ENCODE measurements at places on chromosomes 2 and 18. TPM values are rescaled to one million over a fixed set of nuclear protein-coding genes. Genes with fewer than 3 reads are reported as not detected.

RAD51AP2 gene
- not detected for total RNA-seq

GRCh38 chr18:77059294-77059916 is 73.2 kb downstream of the MBP start:
- DNase-seq: peak; percentile 41

DNA sequence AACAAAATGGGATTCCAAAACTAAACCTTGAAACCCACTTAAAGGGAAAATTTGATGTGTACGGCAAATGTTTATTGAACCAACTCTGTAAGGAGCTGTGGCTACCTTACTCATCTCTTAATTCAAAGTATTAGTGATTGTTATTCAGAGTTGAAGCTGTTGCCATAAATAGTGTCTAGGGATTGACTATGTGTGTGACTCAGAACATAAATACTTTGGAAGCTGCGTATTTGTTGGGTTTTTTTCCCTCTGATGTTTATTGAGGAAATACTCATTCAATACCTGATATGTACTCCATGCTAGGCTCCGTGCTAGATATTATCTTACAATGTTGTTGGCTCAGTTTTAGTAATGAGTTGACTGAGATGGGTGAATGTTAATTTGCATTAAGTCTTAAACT is 90.4 kb downstream of the PTRHD1 start:
- DNase-seq: no peak

GRCh38 chr2:187118331-187119099 is 269.5 kb upstream of the ZSWIM2 start:
- DNase-seq: no peak

- peak; percentile 39 for DNase-seq
Measured at GRCh38 chr2:199488772-199489400, 31.1 kb upstream of the SATB2 start.

DNA sequence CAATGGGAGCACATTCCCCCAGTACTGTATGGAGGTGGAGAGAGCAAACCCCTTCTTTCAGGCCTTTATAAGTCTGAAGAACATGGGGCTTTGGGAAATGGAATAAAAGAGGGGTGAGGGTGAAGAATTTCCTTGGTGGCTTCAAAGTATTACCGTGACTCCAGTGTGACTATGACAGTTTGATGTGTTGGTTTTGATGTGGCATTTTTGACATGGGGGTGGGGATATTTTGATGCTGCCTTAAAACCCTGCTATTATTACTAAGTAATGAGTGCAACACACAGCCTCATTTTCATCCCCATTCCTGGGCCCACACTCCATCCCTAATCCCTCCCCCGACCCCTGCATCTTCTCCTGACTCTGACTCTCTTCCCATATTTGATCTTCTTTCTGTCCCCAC is 23.6 kb downstream of the QPCT start:
- no peak for DNase-seq

- DNase-seq: no peak
Measured at GRCh38 chr2:186485576-186485870, 537 bp upstream of the ZC3H15 start.

TEKT4 gene
- total RNA-seq: not detected

DNA sequence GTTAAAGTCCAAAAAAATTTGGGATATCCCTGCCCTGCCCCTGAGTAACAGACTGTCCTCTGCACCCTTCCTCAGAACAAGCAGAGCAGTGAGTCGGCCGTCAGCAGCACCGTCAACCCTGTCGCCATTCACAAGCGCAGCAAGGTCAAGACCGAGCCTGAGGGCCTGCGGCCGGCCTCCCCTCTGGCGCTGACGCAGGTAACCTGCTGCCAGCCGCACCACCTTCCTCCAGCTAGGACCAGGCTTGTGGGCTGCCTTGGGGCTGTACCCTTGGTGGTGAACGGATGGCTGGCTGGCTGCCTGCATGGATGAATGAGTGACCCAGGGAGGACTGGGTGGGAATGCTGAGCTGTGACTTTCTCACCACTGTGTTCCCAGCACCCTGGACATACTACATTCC is 236.2 kb downstream of the GLI2 start:
- no peak for DNase-seq

- DNase-seq: no peak
Measured at GRCh38 chr18:12318857-12319256, 10.8 kb downstream of the TUBB6 start.

- peak; percentile 35 for DNase-seq
Measured at GRCh38 chr2:136135921-136136906, 18.3 kb upstream of the CXCR4 start.

DNA sequence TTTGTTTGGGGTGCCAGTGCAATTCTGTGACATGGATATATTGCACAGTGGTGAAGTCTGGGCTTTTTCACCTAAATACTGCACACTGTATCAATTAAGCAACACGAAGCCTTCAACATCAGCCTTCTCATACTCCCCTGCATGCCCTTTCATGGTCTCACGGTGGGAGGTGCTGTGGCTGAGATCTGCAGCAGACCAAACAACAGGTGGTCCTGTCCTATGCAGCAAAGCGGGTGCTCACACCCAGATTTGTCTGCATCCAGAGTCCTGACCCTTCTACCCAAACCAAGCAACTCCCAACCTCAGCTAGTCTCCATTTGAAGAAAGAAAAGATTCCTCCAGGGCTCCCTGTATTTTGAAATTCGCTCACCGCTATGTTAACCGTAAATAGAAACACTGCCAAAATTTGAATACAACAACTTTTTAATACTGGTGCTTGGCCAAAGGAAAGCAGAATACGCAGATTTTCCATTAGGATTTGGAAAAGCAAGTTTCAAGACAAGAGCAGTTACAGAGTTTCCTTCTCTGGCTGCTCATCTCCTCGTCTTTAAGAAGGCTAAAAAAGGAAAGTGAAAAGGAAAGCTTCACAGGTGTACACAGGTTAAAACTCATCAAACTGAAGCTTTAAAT is 34.9 kb downstream of the FAM168B start:
- DNase-seq: no peak

GRCh38 chr2:152098496-152099366 is at the start of gene CACNB4:
TSS of gene CACNB4 (minus strand) at chr2:152099044.
- DNase-seq: no peak

- DNase-seq: no peak
Measured at GRCh38 chr2:231359441-231359840, 36.1 kb upstream of the B3GNT7 start.

DNA sequence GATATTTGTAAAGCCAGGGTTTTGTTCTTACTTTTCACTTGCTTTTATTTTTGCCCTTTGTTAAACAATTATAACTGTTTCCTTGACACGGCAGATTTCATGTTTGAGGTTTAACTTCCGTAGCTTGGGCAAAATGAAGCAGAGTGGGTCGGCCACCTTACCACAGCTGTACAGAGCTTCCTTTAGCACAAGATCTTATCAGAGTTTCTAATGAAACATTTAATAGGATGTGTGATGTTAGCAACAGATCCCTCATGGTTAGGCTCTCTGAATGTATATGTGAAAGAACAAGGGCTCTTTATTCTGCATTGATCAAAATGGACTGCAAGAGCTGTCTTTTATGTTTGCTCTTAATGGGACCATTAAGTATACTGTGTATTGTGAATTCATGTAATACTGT is 22.3 kb downstream of the RNF125 start:
- no peak for DNase-seq

MC5R gene
- not detected for total RNA-seq

DNA sequence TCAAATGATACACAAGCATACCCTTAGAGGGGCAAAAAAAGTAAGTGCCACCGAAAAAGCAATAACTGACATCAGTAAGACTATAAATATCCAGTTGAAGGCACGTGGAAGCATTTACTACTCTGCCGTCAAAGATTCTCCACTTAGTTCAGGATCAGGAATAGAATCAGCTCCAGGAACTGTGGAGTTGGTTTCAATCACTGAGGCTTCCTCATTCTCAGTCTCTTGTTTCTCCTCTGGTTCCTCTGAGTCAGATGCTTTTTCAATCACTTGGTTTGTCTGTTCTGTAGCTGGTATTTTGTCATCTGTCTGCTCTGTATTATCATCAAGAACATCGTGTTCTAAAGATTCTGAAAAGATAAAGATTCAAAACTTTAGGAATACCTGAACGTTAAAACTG is 72.2 kb downstream of the LNPK start:
- no peak for DNase-seq

DNA sequence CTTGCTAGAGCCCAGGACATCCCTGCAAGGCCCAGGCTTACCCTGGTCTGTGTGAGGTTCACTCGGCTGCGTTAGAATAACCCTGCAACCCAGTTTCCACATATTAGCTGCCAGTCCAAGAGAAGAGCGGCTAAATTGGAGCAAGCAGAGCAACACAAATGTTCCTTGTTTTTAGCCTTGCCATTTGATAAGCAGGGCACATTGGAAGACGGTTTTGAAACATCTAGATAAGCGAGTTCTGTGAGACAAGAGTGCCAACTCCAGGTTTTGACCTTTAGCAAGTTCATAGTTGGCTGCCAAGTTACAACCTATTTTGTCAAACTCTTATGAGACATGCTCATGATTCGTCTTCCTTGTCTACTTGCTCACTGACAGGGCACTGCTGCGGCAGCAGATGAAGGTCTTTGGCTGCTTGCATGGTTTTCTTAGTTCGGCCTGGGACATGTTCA is 23.5 kb downstream of the DPP4 start:
- DNase-seq: no peak

DNA sequence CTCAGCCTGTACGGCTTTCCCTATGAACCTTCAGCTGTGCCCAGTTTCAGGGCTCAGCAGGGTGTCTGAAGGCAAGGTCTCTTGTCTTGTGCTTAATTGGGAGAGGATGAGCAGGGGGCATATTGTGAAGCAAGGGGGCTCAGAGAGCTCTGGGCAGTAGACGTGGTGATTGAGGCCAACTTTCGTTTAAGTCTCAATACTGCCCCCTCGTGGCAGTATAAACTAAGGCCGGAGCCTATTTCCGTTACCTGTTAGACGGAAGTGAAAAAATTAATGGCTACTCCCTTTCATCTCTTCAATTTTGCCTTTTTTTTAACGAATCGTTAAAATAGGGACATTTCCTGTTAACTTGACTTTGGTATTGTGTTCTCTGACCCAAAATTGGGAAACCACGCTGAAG is 193.4 kb downstream of the TDRD15 start:
- DNase-seq: peak; percentile 23

DNA sequence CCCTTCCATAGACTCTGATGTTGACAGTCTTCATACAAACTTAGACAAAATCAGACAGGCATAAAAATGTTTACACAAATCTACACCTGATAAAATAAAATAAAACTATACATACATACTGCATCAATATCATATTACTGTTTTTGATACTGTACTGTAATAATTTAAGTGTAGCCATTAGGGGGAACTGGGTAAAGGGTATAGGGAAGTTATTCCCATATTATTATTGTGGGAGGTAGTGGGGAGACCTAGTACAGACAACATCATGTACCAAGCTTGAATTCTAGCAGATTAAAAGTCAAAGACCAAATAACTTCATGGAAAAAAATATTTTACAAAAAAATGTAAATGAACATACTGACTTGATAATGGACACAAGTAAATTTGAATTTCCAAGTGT is 43.3 kb downstream of the PUM2 start:
- no peak for DNase-seq

DNA sequence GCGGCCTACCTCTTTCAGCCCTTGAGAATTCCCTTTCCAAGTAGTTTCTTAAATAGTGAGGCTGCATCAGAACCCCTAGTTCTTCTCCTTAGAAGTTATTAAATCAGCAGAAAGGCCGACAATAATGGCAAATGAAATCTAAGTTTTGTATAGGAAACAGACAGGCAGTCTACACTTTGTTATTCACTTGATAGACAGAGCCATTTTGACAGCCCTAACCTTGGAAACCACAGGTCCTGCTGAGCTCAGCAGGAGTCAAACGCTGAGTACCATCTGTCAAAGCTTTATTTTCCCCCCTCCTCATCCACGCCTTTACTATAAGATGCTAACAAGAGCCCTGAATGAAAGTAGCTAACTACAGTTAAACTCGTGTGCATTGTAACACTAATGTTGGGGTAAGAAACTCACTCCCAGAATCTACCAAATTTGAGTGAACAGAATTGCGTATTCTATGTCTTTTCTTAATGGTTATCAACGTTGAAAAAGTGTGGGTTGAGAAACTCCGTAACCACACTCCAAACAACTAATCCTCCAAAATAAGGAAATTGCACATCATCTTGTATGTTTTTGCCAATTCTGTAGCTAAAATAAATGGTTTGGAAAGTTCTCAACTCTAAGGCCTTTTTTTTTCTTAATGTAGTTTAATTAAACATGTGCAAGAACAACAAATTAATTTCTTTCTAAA is 90.6 kb upstream of the EFEMP1 start:
- no peak for DNase-seq

- no peak for DNase-seq
Measured at GRCh38 chr2:202530038-202530437, 104.7 kb upstream of the FAM117B start.

DNA sequence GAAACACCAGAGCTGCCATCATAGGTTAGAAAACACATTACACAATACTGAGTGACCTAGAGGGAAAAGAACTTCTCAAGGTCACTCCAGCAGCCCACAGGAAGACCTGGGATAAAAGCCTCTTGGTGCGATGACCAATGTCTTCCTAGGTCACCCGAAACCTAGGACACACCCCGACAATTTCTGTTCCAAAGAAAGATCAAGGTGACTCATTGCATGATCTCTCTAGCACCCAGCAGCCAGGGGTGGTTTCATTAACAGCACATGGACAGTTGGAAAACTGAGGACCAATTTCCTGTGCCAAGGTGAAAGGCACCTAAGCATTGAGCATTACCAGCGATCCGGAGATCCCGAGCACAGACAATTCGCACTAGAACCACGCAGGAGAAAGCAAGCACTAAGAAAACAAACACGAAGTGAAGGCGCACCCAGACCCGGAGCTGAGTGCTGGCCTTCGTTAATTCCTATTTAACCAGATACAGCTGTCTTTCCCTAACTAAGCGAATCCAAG is 1.5 kb downstream of the CACNB4 start:
- peak; percentile 28 for DNase-seq

GRCh38 chr2:12240206-12240605 is 476.5 kb upstream of the TRIB2 start:
- DNase-seq: no peak

DNA sequence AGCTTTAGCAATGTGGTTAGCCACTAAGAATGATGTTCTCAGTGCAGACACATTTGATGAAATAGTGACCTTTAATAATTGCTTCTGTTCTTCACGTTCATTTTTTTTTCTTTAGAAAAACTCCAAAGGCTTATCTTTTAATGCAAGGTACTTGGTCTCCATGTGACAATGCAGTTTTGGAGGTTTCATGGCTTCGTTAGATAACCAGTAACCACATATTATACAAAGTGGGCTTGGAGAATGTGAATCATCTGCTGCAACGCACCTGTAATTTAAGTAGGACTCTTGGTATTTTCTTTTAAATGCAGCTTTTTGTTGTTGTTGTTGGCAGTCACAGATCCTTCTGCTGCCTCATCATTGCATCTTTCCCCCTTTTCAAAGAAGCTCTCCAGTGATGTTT is 1606.3 kb downstream of the SUCLG1 start:
- DNase-seq: no peak

Measured in G401 (cell line).